ENCODE measurements at places on chromosomes 1 and 21.

GRCh38 chr1:209349363-209350308 is 233.9 kb upstream of the CAMK1G start:
- no peak for DNase-seq

DNA sequence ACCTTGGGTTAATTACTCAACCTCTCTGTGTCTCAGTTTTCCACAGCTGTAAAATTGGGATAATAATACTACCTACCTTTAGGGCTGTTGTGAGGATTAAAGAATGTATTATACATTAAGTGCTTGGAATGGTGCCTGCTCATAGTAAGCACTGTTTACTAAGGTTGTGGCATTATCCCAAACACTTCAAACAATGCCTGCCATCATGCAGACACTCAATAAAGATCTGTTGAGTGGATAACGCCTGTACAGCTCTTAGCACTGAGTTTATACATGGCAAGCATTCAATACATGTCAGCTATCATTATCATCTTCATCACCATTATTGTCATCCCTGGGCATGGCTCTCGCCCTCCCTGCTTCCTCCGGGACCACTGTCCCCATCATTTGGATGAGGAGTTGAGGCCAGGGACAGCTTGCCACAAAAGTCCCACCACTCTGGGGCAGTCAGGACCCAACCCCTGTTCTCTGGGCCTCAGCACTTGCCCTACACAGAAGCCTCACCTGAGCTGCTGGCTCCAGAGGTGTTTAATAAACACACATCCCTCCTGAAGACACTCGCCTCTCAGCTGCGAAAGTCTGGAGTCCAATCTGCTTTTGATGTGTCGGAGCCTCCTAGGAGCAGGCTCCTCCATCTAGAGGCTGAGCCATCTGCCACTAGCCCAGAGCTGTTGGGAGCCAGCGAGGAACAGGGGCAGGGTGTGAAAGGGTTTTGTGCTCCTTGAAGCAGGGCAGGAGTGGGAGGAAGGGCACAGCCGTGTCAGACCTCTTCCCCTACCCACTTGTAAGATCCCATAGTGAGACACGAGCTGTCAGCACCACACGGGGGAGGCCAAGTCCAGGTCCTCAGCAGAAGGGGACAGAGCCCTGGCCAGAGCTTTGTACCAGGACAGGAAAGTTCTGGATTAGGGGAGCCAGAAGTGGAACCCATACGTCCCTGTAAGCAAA is 80.9 kb upstream of the ZC3H12A start:
- DNase-seq = no peak

- no peak for DNase-seq
These were observed 86.6 kb downstream of the DMRTB1 start for GRCh38 chr1:53545663-53546408.

- no peak for DNase-seq
These were observed 67.6 kb downstream of the TBX19 start for GRCh38 chr1:168348146-168348709.

GRCh38 chr1:91501971-91502671 is 1.5 kb downstream of the CDC7 start:
- no peak for DNase-seq

DNA sequence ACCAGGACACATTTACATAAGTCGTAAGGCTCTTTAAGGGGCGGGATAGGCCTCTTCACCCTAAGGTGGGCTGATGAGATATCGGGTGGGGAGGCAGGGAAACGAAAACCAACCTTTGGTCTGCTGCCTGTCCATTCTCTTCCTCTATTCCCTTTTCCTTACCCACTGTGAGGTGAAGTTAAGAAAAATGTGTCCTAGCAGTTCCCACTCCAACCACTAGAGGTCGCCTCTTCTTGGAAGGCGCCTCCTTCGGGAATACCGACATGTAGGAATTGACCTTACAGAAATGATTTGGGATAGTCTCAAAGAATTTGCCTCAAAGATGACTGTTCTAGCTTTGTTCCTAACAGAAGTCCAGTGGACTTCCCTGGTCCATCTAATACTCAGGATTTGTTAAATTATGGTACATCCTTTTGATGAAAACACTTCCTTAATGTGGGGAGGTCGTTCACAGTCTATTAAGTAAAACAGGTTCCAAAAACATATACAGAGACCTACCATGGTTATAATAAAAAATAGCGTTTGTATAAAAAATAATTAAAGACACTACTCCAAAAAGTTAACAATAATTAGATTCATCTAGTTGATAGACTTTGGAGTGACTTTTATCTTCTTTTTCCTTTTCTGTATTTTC is 14.1 kb downstream of the AZIN2 start:
- DNase-seq = no peak

GRCh38 chr1:44630116-44630515 is 44.2 kb downstream of the TMEM53 start:
- no peak for DNase-seq

- DNase-seq = no peak
These were observed 352.6 kb upstream of the NEGR1 start for GRCh38 chr1:72634946-72635345.

DNA sequence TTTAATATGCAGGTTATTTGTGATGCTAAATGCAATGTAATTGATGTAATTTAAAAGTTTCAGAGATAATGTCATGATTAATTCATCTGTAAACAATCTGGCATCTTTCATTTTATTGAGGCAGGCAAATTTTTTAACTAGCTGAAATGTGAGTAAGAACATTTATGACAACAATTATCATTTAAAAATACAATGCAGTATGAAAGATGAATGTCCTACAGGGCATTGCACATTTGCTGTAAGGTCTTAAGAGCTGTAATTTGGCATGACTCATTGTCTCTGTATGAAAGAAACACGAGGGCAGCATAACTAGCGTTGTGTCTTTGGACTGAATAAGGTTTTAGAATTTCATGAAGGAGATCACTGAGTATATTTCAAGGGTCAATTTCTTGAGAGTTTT is 642.8 kb downstream of the PLA2G4A start:
- DNase-seq = no peak

DNA sequence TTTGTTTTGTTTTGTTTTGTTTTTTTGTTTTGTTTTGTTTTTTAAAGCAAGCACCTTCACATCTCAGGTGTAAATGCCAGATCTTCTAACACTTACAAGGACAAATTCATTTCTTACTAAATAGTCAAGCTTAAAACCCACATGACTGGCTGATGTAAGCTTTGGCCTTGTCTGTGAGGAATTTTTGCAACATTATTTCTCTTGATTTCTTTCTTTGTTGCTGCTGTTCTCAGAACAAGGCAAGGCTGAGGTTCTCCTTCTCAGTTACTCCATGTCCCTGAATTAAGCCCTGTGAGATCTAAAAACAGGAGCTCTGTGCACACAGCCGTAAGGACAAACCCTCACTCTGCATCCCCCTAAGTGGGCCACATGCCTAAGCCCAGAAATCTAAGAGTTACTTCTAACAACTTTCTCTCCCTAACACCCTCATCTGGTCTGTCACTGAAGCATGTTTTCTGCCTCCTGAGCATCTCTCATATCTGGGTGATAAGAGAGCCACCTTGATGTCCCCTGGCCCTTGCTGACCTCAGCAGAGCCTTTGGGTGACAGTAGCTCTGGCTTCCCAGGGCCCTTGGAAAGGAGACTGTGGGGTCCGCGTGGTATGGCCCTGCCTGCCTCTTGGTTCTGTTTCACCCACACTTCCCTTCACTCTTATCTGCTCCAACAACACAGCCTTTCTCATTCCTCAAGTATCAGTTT is 81.2 kb upstream of the HOOK1 start:
- no peak for DNase-seq

DNA sequence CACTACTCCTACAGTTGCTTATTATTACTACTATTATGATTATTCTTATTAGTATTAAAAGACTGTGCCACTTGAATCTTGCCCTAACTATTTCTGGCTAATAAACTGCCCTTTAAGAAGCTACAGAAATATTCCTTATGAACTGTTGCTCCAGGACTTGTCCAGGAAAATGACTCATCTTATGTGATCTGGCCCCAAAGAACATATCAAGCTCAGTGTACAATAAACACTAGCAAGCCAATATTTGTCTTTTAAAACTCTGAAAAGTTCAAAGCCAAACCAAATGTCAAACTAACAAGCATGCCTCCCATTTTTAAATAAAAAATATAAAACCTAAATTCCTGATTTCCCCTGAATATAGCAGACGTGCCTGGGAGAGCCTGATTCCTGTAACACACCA is 88.7 kb upstream of the SIM2 start:
- DNase-seq = no peak

DNA sequence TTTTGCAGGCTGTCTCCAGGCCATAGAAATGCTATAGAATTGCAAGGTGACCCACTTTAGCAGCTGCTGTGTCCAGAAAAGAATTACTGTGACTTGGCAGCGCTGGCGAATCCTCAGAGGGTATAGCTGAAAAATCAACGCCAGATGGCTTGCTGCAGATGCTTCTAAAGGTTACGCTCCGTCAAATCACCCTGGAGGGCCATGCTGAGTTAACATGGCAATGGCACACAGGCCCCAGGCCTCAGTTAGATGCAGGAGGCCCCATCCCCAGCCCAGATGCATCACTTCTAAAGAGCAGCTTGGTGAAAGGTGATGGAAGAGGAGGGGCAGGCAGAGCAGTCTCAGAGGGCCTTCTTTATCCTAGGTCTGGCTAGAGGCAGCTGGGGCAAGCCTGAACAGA is 18.0 kb downstream of the KIAA1614 start:
- DNase-seq = no peak

Data from stimulated activated CD8-positive, alpha-beta memory T cell treated with anti-CD3 and anti-CD28 coated beads, Interleukin-7, amount 100 ng/mL, for 1 hour (primary cell).